ENCODE measurements at places on chromosomes 16 and 17.

DNA sequence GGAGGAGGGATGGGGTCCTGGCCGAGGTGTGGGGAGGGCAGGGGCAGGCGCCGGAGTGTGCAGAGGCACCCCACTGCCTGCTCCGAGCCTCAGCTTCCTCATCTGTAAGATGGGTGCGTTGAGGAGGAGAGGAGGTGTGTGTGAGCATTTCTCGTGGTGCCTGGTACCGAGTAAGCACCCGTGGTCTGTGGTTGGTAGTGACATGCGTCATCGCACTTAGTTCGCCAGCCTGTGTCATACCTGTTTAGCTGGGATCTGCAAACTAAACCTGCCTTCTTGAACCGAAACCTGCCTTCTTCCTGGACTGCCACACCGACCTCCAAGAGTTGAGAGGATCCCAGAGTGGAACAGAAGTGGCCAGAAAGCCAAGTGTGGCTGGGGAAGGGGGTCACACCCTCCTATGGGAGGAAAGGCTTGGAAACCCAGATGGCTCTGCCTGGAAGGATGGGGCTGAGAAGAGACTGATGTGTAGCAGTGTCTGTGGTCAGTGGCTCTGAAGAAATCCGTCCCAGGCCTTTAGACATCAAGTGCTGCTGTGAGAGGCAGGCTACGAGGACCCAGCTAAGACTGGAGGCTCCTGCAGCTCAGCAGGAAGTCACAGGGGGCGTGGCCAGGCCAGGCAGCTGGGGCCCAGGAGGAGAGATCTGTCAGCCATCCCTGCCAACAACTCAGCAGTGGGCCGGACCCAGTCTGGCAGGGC is 162.6 kb upstream of the PLCG2 start:
- DNase-seq: no peak

DNA sequence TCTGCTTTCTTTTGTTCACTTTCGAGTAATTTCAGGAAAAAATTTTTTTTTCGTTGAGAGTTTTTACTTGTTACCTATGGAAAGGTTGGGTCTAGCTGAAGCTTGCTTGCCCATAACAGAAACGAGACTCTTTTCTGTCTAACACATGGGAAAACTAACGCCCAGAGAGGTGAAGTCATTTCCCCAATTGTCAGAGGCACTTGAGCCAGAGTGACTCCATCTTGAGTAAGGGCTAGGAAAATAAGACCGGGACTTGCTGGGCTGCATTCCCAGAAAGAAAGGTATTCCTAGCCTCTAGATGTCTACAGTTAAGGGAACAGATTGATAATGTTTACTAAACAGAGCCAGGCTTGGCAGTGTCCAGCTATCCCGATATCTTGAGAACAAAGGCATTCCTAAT is 26.8 kb downstream of the PRKCB start:
- DNase-seq: no peak

GRCh38 chr16:9123871-9124270 is 32.4 kb downstream of the HAPSTR1 start:
- DNase-seq: no peak

DNA sequence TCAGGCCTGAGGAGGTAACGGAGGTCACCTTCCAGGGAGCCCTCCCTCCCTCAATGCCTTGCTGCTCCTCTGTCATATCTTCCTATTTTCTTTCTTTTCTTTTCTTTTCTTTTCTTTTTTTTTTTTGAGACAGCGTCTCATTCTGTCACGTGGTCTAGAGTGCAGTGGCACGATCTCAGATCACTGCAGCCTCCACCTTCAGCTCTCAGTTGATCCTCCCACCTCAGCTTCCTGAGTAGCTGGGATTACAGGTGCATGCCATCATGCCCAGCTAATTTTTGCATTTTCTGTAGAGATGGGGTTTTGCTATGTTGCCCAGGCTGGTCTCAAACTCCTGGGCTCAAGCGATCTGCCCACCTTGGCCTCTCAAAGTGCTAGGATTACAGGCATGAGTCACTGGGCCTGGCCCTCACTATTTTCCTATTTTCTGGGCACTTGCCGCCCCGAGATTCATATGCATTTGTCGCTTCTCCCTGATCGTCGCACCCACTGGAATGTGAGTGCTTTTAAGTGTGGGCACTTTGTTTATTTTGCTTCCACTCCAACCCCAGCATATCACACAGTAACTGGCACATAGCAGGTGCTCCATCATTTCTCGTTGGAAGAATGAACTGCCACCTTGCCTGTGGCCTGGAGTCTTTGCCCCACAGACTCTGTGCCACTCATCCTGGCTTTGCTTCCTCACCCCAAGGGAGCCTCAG is 31.7 kb downstream of the CPNE2 start:
- no peak for DNase-seq

GRCh38 chr17:40356990-40357881 is 7.3 kb downstream of the GJD3 start:
- no peak for DNase-seq

DNA sequence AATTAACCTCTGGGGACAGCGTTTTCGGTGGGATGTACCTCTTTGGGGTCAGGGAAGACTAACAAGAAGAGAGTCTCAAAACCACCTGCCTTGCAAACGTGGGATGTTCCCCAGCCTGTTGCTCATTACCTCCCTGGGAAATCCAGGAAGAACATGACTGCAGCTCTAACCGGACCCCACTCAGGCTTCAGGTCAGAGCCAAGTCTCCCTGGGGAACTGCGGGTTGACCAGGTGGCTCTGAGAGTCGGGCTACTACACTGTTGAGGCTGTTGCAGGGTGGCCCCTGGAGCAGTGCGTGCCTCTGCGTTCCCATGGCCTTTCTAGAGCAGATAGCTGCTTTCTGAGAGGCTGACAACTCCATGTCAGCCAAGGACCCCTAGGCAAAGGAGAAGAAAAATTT is 309.1 kb downstream of the FOXL1 start:
- no peak for DNase-seq

GRCh38 chr16:49431040-49431439 is 57.4 kb downstream of the C16orf78 start:
- no peak for DNase-seq

- no peak for DNase-seq
These were observed 142.5 kb downstream of the IRX3 start for GRCh38 chr16:54143934-54144571.

GRCh38 chr17:58501451-58501850 is 13.0 kb downstream of the MTMR4 start:
- no peak for DNase-seq

GRCh38 chr16:20740007-20740883 is 1.4 kb downstream of the THUMPD1 start:
- DNase-seq: no peak

GRCh38 chr16:66523861-66524354 is 26.0 kb downstream of the TK2 start:
- no peak for DNase-seq

DNA sequence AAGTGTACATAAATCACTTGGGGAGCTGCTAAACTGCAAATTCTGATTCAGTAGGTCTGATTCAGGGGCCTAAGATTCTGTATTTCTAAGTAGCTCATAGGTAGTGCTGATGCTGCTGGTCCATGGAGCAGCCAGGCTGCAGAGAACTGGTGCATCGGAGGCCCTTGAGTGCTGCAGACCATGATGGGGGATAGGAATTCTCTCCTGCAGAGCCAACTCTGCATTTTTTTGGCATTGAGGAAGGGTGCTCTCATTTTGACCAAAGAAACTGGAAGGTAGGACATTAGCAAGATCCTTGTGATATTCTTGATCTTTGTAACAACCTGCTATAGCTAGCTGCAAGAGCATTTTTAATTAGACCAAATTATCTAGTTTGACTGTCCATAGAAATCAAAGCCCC is 4.7 kb downstream of the HOXB2 start:
- no peak for DNase-seq

DNA sequence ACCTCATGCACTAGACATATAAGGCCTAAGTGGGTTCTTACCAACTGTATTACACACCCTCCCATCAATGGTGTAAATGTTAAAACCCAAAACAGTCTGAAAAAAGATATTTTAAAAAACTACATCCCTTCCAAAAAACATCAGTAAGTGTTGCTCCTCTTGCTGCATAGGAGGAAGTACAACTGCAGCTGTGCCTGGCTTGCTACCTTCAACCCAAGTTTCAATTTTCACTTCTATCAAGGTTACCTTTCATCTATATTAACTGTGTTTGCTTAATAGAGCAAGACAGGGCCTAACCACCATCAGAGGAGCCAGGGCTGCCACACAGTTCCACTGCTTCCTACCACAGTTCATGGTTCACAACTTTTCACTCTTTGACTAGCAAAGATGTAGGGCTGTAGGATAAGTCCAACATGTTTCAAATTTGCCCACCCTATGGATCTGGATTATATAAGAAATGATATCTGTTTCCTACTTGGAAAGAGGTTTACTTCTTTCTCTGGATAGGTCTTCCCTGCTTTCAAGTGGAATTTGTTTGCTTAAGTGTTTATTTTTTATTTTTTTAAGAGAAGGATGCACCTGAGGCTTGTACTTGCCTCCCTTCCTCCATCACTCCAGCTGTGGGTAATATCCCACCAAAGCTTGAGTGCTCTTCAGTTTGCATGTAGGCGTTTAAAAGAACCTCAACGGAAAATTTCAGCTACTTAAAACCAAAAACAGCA is 56.7 kb downstream of the GRB7 start:
- DNase-seq: peak; percentile 77

DNA sequence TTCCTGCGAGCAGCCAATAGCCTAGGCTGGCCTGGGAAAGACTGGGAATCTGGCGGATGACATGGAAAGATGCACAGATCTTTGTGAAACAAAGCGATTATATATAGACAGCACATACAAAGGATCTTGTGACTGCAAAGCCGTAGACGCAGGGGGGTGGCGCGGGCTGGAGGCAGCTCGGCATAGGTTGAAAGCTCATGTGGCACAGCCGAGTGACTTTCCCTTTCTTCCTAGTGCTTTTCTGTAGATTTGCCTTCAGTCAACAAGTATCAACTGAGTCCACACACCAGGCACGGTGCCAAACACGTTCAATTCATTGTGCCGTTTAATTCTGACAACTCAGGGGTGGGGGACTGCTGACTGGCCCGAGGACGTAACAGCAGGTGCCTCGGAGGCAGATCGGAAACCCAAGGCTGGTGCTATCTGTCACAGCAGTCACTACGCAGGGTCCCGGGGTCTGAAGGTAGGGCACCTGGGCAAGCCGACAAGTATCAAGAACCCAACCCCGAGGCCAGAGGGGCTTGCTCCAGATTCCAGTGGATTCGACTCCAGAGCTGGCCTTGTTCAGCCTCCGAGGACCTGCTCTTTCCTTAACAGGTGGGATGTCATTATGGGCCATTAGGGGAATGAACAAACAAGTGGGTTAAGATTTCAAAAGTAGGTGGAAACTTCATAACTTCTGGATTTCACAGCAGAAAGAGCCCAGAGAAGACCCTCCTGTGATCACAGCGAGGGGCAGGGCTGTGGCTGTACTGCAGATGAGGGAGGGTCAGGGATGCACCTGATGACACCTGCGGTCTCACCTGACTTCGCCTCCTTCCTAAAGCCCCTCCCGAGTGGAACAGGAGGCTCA is 5.9 kb downstream of the PAM16 start:
- no peak for DNase-seq

GRCh38 chr17:70202840-70203239 is 33.5 kb downstream of the KCNJ2 start:
- DNase-seq: no peak

GRCh38 chr16:69313469-69313868 is 2.3 kb downstream of the VPS4A start:
- DNase-seq: no peak

GRCh38 chr16:75110637-75111513 is 5.7 kb downstream of the LDHD start:
- DNase-seq: peak; percentile 16

DNA sequence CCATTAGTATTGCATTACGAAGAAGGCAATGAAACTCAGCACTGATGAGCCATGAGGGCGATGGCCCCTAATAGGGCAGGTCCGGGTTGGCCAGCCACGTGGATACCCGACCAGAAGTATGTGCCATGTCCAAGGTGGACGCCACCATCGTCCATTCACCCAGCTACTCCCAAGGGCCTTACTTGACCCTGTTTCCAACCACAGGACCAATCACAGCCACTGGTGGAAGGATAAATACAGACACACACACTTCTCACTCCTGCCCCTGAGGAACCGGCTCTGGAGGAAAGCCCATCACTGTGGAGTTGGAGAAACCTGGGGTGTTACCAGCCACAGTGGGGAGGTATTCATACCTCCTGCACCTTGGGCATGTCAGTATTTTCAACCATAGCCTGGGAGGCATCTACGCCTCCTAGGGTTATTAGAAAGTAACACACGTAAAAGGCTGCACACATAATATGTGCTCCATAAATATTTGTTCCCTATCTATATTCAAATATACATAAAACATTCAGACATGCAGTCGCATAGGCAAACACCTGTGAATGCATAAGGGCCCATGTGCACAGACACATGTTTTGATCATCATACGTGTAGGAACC is 5.4 kb upstream of the ITGA3 start:
- no peak for DNase-seq

DNA sequence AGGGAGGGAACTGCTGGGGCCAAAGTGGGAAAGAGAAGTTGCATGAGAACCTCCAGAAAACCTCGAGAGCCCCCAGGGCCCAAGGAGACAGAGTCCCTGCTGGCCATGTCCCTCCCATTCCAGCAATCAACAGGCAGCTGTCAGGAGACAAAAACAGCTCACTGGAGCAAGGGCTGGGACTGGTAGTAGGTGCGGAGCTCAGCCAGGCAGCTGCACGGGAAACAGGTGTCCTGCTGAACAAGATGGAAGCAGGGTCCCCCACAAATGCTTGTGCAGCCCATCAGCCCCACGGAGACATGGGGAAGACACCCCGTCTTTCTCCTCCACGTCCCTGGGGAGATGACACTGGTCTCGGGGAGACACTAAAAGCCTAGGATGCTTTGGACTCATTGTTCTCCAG is 34.5 kb downstream of the SDK2 start:
- DNase-seq: no peak

- no peak for DNase-seq
These were observed 136.9 kb downstream of the BANP start for GRCh38 chr16:88088161-88088581.

DNA sequence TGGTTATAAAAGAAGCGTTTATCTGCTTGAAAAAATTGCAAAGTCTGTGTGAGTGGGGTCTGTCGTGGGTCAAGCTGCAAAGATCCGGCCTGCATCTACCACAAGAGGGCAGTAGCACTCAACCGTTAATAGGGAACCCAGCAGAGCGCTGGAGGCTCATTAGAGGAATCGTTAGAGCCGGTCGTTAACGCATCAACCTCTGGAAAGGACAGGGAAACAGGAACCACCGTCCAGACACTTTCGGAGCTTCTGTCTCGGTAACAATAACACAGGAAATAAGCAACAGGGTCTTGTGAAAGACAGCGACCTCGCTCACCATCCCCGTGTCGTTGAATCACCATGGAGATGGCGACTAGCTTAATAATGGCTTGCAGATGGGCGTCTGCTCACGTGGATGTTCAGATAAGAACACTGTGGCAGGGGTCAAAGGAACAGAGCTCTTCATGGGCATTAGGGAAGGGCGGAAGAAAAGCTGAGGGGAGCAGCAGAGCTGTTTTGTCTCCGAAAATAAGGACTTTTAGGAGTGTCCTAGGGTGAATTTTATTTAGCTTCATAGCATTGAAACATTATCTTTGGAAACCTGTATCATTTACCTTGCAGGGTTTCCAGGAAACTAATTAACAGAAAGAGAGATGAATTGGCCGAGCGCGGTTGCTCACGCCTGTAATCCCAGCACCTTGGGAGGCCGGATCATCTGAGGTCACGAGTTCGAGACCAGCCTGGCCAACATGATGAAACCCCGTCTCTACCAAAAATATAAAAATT is 11.9 kb upstream of the NSRP1 start:
- DNase-seq: no peak

GRCh38 chr17:67526700-67527099 is 149.6 kb downstream of the PITPNC1 start:
- no peak for DNase-seq

GRCh38 chr17:61232871-61233270 is 166.8 kb upstream of the TBX2 start:
- DNase-seq: no peak

- no peak for DNase-seq
These were observed 40.8 kb downstream of the MRTFB start for GRCh38 chr16:14111713-14112538.
